ENCODE measurements at places on chromosomes 3 and 15. TPM values are rescaled to one million over a fixed set of nuclear protein-coding genes. Genes with fewer than 3 reads are reported as not detected.

Gene PYGO1
- total RNA-seq, result 3.9 TPM

DNA sequence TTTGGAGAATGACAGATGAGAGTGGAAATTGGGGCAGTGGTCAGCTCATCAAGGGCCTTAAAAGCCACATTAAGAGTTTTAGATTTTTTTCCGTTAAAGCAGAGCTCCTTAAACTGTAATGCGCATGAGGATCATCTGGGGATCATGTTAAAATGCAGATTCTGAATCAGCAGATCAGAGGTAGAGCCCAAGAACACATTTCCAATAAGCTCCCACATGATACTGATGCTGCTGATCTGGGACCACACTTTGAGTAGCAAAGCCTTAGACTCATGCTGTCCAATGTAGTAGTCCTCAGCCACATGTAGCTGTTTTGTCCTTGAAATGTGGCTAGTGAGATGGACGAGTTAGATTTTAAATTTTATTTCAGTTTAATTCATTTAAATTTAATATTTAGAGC is 26.3 kb upstream of the POMGNT2 start:
- no peak for DNase-seq

GRCh38 chr3:68997887-68998286 is 15.6 kb downstream of the EOGT start:
- no peak for DNase-seq

GRCh38 chr3:115958526-115958925 is 335.2 kb downstream of the GAP43 start:
- no peak for DNase-seq

DNA sequence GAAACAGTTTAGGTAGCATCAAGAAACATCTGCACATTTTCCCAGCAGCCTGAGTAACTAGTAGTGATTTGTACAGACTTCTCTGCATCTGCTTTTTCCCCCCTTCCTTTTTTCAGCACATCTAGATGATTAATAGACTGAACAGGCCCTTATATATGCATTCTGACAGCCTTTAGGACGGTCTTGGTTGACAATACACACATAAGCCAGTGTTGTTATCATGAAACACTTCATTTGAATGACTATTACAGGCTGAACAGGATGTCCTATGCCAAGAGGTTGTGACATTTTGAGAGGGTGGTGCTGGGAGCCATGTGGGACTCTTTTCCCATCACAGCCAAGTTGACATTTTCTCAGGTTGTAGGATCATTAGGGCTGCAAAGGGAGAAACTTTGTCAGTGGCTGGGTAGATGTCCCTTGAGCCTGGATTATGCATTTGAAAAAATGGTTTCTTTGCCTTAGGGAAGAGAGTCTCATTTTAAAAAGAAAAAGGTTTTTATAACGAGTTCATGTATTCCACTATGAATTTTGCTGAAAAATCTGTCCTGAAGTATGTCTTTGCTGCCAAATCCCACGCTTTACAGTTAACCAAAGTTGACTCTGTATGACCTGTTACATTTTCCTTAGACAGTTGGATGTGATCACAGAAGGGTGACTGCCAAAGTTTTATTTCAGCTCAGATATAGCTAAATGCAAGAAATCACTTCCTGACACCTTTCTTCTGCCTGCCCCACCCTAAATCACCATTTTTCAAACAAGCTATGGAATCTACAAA is 73.7 kb downstream of the FILIP1L start:
- no peak for DNase-seq

Gene KBTBD8
- not detected for total RNA-seq

Gene GOLGA8S
- 0.09 TPM for total RNA-seq

- no peak for DNase-seq
Observed at GRCh38 chr15:63462088-63462487, 42.3 kb upstream of the USP3 start.

Gene DZIP3
- total RNA-seq, result 11.7 TPM

All from PC-9 (cell line).